ENCODE measurements at places on chromosomes 3 and 15.

DNA sequence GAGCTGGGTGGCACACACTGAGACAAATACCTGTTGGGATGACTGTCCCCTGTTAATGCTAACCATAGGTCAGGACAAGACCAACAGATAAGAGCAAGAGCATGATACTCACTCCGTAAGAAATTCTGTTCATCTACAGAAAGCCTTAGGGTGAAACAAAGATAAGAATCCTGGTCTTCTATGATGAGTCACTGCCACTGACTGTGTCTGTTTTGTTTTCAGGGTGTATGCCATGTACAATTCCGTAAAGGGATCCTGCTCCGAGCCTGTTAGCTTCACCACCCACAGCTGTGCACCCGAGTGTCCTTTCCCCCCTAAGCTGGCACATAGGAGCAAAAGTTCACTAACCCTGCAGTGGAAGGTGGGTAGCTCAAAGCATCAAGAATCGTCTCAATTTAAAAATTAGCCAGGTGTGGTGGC is 141.1 kb downstream of the GHSR start:
- DNase-seq: peak; percentile 39

GRCh38 chr3:69082805-69083204 is 1.9 kb upstream of the ARL6IP5 start:
- peak; percentile 72 for DNase-seq

GRCh38 chr3:29186982-29187725 is 93.7 kb upstream of the RBMS3 start:
- DNase-seq: peak; percentile 68

DNA sequence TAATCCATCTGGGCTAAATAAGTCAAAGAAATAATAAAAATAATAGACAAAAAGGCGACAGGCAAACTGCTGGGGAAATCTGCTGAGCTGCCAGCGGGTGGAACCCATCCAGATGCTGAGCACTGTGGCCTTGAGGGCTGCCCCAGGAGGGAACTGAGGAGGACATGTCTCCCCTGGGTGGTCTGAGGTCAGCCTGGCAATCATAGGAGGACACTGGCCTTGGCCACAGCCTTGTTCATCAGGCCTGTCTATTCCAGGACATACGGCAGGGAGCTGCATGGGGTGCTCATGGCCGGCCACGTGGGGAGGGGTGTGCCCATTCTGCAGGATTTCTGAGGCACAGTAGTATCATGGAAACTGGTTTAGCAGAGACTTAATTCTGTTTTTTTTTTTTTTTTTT is 21.5 kb upstream of the SNRPA1 start:
- no peak for DNase-seq

GRCh38 chr3:122415104-122415744 is 638 bp downstream of the WDR5B start:
- peak; percentile 62 for DNase-seq

GRCh38 chr3:126111126-126111551 is 27.2 kb upstream of the SLC41A3 start:
- no peak for DNase-seq

DNA sequence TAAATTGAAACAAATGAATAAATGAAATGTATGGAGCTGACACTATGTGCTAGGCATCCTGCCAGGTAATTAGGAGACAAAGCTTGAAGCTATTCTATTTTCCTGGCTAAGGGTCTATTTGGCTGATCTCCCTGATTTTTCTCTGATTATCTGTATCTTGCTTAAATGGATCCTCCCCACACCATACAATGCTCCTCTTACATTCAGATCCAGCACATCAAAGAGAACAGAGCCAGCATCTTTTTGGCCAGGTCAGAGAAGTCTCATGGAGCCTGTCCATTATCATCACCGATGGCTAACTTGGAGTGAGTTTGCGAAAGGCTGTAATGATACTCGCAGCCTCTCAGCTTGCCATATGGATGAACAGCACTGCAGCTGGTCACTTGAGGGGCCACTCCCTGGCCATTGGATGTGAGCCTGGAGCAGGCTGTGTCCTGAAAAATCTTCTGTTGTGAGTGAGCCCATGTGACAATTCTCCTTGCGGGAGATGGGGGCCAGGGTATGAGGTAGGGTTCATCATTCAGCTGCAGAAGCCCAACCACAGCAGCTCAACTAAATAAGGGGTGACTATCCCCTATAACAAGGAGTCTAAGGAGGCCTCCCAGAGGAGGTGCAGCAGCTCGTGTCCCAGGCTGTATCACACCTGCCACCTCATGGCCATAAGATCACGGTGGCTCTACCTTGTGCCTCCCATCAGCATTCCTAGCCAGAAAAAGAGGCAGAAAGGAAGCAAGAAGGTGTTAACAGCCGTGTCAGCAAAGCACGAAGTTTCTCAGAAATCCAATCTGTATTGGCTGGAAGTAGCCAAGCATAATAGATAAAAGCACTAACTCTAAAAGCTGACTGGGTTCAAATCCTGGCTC is 69.3 kb upstream of the ST8SIA2 start:
- no peak for DNase-seq

DNA sequence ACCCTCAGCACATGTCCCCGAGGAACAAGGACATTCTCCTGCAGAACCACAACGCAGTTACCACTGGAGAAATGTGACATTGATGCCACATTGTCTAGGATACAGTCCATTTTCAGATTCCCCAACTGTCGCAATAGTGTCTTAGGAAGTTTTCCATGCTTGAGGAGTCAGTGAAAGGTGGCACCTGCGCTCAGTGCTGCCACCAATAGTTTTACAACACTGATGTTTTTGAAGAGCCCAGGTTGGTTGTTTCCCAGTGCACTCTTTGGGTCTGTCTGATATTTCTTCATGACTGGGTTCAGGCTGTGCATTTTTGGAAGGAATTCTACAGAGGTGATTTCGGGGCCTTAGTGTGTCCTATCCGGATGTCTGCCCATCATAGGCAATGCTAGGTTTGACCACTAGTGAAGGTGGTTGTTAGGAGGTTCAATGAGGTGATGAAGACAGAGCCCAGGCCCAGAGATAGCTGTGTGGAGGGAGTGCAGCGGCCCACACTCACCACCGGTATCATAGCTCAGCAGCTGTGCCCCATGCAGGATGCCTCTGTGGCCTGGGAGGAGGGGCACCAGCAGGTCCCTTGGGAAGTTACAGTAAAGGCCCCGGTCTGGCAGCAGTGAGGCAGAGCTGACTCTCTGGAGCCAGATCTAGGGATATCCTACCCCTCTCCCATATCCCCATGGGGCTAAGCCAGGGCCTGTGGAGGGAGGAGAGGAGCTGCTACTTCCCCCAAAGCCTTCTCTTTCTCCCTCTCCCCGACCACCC is 96.6 kb downstream of the DNAJB8 start:
- DNase-seq: no peak

- DNase-seq: peak; percentile 80
These were observed 49.9 kb upstream of the RAB6B start for GRCh38 chr3:133945381-133946095.

DNA sequence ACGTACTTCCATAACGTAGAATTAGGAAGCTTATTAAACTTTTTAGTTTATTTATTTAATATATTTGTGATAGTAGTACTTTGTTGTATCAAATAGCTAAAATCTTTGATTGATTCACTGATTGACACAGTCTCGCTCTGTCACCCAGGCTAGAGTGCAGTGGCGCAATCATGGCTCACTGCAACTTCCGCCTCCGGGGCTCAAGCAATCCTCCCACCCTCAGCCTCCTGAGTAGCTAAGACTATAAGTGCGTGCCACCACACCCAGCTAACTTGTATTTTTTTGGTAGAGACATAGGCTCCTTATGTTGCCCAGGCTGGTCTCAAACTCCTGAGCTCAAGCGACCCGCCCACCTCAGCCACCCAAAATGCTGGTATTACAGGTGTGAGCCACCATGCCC is 5.7 kb downstream of the APH1B start:
- no peak for DNase-seq

- DNase-seq: no peak
These were observed 252.6 kb downstream of the PLCL2 start for GRCh38 chr3:17137321-17137826.

DNA sequence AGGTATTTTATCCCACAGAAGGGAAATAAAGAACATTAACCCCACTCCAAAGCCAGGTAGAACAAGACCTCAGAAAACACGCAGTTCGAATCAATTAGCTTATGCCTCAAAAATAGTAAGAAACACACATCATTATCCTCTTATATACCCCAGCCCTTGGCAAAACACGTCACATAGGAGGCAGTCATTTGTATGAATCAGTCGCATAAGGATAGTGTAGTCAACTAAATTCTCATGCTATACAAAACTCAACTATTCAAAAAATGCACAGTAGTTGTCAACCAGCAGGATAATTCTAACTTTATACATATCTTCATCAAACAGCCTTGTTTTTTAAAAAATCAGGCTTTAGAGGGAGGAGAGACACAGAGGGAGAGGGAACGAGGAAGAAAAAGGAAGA is 298.4 kb downstream of the FOXP1 start:
- DNase-seq: no peak

DNA sequence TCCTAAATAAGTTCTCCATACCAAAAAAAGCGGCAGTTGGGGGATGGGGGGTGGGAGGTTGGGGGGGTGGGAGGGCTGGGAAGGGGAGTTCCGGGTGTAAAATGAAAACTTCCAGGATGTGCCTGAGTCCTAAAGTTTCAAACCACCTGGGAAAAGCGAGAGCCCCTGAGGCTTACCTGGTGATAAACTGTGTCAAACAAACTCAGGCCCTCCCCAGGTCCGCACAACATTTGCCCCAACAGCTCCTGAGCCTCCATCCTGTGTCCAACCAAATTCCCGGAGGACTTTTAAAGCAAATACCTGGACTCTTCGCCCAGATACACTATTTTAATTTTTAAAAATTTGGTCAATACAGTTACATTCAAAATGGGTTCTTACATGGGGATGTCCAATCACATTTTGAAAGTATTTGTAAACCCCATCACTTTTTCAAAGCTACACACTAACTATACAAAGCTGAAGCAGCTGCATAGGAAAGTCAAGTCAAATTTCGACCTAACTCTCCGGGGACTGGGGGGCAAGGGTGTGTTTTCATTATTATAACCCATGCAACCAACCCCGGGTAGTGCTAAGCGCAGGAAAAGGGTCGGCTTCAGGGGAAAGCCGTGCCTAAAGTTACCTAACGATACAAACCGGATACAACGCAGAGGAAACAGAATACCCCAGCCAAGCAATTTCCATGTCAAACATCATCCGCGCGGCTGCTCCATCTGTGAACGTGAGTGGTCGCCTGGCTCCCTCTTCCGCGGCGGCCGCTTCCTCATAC is 685 bp upstream of the FOXB1 start:
- DNase-seq: no peak

DNA sequence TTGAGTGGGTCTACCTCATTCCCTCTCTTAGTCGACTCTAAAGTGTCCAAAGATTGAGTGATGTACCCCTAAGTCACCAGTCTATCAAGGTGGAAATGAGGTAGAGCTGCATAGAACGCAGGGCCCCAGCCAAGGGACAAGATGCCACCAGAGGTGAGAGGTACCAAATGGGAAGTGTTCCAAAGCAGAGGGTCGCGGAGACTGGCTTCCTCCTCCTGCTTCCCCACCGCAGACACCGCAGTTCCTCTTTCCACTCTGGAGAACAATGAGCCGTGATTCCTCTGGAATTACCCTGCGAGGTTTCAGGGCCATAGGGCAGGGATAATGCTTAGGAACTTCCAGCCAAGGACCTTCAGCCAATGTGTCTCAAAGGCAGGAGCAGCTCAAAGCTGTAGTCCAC is 55.8 kb downstream of the DAPK2 start:
- no peak for DNase-seq

GRCh38 chr3:129605203-129605921 is 1.1 kb downstream of the PLXND1 start:
- DNase-seq: peak; percentile 78

GRCh38 chr15:45588219-45588875 is 1.2 kb downstream of the BLOC1S6 start:
- DNase-seq: peak; percentile 14

DNA sequence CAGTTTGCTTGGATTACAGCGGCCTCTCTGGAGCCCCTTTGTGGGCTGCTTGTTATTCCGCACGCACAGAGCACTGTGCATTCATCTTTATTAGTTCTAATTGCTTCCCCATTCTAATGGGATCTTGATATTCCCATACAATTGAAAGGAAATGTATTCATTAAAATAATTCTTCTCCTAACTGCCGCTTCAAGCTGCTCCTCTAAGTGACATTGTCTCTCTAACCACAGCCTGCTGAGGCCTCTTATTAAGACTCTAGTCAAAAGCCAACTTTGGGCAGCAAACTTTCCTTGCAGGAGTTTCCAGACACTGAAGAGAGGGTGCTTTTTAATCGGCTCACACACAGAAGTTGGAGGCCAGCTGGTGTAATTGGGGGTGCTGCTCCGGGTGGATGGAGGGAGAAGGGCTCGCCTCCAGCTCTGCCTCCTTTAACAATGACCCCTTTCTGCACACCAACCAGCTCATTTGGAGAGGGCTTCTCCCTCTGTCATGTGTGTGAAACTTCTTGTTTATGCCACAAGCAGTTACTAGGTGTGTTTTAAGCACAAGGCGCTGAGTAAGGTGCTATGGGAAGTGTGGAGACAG is 5.6 kb upstream of the MAGEF1 start:
- no peak for DNase-seq

DNA sequence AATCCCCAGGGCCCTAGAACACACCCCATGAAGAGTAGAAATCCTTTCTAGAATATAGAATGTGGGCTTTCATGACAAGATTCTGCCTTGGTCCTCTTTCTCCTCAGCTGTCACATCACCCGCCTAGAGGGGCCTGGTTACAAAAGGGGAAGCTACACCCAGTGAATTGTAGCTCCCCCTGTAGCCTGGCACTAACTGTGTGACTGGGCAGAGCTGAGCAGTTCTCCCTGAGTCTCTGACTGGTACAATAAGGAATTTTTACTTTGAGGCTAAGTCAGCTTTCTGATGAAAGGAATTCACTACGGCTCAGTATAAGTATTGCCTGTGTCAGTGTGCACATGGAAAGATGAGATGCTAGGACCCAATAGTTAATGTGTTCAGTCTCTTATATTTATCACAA is 28.7 kb upstream of the ZNF148 start:
- DNase-seq: peak; percentile 49

GRCh38 chr15:29883126-29883525 is 60.9 kb upstream of the TJP1 start:
- DNase-seq: peak; percentile 33

DNA sequence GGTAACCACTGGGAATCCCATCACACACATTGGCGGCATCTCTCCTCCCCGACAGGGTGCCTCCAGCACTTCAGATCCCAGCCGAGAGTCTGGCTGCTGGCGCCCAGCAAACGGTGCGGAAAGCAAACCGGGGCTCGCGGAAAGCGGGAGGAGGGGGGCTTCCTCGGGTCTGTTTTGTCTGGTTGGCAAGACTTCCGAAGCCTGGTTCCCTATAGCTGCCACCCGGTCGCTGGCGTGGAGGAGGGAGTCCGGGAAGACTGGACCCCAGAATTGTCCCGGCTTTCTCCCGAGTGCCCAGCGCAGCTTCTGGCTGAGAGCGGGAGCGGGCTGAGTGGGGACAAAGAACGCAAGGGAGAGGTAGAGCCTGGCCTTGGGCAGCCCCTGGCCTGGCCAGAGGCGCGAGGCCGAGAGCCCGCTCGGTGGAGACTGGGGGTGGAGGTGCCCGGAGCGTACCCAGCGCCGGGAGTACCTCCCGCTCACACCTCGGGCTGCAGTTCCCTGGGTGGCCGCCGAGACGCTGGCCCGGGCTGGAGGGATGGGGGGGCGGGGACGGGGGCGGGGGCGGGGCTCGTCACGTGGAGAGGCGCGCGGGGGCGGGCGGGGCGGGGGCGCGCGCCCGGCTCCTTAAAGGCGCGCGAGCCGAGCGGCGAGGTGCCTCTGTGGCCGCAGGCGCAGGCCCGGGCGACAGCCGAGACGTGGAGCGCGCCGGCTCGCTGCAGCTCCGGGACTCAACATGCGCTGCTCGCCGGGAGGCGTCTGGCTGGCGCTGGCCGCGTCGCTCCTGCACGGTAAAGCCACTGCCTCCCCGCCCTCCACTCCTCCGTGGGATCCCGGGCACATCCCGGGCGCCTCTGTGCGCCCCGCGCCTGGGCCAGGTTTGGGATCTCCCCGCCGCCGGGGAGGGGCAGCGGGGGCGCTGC is at the start of gene CHRNA7:
CHRNA7 (plus strand) TSS at position 654 of the 920 bp plus-strand sequence; CDS start at position 734, 80 bp downstream.
- peak; percentile 85 for DNase-seq

Data from astrocyte of the hippocampus (primary cell).